Upper lobe of right lung (tissue), 1 donor: ENCODE measurements at places on chromosomes 3 and 15.

DNA sequence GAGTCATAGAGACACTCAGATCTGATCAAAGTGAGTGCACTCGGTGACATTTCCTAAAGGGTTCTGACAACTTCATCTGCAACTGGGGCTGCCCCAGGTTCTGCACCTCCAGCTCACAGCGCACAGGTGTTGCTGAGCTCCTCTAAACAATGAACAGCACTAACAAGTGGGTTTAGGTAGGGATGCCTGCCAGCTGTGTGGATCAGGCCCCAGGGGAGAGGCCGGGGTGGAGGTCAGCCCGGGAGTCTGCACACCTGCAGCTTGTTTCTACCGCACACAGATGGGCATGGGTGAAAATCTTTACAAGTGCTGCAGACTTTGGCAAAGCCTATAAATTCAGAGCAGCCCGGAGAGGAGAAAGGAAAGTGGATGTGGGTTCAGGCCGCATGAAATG is 355 bp downstream of the FBXW12 start:
- H3K4me3 ChIP-seq = no peak overlapping the region
- no peaks in the 10 kb centered on the region for H3K27me3 ChIP-seq
- DNase-seq = no peak
- no peaks in the 10 kb centered on the region for H3K36me3 ChIP-seq

DNA sequence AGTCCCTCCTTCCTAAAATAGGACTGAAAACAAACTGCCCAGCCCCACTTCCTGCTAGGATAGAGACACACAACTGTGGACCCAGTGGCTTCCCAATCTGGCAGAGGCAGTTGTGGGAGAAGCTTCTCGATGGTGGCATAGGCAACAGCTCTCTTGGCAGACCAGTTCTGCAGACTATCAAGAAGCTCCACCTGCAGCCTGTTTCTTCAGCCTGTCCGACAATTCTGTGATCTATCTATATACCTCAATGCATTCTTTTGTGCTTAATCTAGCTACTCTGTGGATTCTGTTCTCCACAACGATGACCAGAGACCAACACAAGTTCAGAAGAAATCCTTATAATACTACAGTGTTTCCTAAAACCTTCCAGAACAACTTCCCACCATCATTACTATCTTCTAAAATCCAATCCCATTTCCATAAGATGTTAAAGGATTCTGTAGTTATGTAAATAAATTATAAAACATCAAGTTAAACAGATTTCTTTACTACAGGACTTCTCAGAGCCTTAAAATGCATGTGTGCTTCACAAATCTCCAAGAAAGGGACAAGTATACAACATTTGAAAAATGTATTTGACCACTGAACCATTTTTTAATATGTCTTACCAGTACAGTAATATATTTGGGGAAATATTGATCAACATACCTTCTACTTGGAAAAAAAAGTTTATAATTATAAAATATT is 57.7 kb downstream of the IGF2BP2 start:
- H3K4me1 ChIP-seq = peaks cover 22% of the 10 kb centered on the region
- no peak overlapping the region for H3K27ac ChIP-seq
- no peaks in the 10 kb centered on the region for H3K36me3 ChIP-seq
- no peak for DNase-seq
- H3K27me3 ChIP-seq = no peaks in the 10 kb centered on the region

- no peak overlapping the region for H3K27ac ChIP-seq
- H3K27me3 ChIP-seq = no peaks in the 10 kb centered on the region
- DNase-seq = no peak
- H3K4me1 ChIP-seq = no peaks in the 10 kb centered on the region
- H3K36me3 ChIP-seq = no peaks in the 10 kb centered on the region
- no peak overlapping the region for H3K4me3 ChIP-seq
Observed at GRCh38 chr3:127439621-127440020, 150.9 kb downstream of the TPRA1 start.

GRCh38 chr3:118171236-118171852 is 863.3 kb downstream of the IGSF11 start:
- no peak overlapping the region for H3K27ac ChIP-seq
- H3K4me1 ChIP-seq = no peaks in the 10 kb centered on the region
- no peaks in the 10 kb centered on the region for H3K36me3 ChIP-seq
- no peak overlapping the region for H3K4me3 ChIP-seq
- no peaks in the 10 kb centered on the region for H3K27me3 ChIP-seq

DNA sequence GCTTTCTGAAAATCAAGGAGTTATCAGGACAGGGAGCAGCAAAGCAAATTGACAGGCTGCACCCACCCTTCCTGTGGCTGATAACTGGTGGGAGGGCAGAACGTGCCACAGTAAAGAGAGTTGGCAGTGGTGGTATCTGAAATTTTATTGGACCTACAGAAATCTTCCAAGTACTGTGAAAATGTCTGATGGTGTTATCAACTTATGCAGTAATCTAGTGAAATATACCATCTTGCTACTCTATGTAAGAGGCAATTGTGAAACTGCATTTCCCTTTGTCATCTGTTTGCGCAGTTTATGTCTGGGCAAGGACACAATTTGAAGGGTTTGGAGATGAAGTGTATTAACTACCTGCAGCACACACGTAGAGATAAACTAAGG is 1.5 kb downstream of the PLCL2 start:
- peak overlapping the region; percentile 87 for H3K4me3 ChIP-seq
- no peaks in the 10 kb centered on the region for H3K36me3 ChIP-seq
- H3K27me3 ChIP-seq = no peaks in the 10 kb centered on the region
- H3K27ac ChIP-seq = peak overlapping the region; percentile 85

DNA sequence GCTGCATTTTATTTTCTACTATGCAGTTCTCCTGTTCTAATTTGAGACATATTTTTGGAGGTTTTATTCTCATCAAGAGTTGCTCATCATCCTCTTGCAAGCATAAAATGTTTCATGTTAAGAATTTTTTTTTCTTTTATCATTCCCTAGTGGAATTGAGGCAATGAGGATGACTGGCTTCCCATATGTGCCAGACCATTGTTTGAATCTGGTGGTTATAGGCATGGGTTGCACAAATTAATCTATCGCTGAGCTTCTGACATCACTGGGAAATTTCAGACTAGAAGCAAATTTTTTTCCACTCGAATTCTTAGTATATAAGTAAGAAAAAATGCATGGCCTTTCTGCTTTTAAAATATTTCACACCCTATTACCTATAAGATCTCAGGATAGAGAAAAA is 279.1 kb upstream of the PLSCR5 start:
- H3K27me3 ChIP-seq = no peaks in the 10 kb centered on the region
- H3K4me3 ChIP-seq = no peak overlapping the region
- H3K4me1 ChIP-seq = no peaks in the 10 kb centered on the region
- no peak overlapping the region for H3K27ac ChIP-seq
- H3K36me3 ChIP-seq = no peaks in the 10 kb centered on the region

DNA sequence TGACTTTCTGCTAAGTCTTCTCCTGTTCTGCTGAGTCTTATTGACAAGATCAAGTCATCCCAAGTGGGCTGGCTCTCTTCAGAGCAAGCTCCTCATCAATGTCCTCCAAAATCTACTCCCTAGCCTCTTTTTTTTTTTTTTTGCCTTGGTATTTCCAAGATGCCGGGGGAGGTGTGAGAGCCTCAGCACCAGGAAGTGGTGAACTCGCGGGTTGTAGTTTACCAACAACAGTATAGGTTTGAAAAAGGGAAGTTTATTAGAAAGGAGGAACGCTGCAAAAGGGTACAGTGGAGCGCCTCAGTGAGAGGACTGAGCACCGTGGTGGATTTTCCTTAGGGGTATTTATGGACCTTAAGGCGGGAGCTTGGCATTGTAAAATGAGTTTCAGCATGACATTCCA is 94.3 kb upstream of the SGO1 start:
- no peaks in the 10 kb centered on the region for H3K4me1 ChIP-seq
- no peak overlapping the region for H3K27ac ChIP-seq
- H3K4me3 ChIP-seq = no peak overlapping the region
- H3K36me3 ChIP-seq = no peaks in the 10 kb centered on the region
- no peaks in the 10 kb centered on the region for H3K27me3 ChIP-seq

DNA sequence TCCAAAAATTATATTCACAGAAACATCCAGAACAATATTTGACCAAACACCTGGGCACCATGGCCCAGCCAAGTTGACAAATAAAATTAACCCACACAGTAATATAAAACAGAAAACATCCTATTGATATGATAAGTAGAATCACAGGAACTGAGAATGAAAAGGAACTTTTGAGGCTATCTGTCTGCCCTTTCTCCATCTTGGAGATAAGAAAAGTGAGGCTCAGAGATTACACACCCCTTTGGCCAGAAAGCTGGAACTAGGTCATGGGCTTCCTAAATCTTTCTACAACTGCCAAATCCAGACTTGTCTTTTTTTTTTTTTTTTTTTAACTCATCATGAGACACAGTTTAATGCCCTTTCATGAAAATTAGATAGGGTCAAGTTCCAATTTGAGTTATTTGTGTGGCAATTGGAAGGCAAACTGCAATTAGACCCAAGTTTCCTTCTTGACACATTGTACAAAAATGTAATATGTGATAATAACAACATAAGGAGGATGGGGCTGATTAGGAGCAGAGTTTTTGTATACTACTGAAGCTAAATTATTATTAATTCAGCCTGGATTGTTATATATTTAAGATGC is 137.2 kb downstream of the RPL22L1 start:
- no peaks in the 10 kb centered on the region for H3K27me3 ChIP-seq
- no peak overlapping the region for H3K4me3 ChIP-seq
- H3K27ac ChIP-seq = no peak overlapping the region
- no peak for DNase-seq

DNA sequence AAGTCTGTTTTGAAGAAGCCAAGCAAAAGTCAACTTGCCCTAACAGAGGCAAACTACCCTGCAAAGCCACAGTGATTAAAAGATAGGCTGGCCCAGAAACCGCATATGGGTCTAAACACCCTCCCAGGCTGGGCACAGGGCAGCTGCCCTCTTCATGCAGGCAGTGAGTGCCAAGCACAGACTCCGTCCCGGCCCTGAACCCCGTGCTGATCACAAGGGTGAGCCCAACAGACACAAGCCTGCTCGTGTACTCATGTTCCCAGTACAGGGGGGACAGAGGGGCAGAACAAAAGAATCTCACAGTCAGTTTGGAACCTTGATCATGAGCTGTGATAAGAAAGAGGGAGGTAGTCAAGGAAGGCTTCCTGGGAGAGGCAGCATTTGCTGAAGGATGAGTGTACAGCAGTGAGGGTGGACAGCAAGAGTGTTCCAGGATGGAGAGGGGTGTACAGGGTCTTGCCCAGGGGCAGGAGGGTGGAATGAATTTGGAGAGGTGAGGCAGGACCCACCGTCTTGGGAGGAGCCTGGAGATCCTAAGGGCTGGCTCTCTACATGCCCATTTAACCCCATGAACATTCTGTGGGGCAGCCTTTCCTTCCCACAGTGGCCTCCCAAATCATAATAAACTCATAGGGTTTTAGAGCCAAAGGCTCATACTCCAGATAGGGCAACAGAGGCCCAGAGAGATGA is 43.2 kb upstream of the PRR23E start:
- H3K27ac ChIP-seq = no peak overlapping the region
- no peak overlapping the region for H3K4me3 ChIP-seq
- no peaks in the 10 kb centered on the region for H3K36me3 ChIP-seq
- no peaks in the 10 kb centered on the region for H3K27me3 ChIP-seq
- no peak for DNase-seq

GRCh38 chr3:132880986-132881385 is 157.2 kb upstream of the TMEM108 start:
- no peaks in the 10 kb centered on the region for H3K4me1 ChIP-seq
- no peak for DNase-seq
- H3K36me3 ChIP-seq = no peaks in the 10 kb centered on the region
- H3K27me3 ChIP-seq = no peaks in the 10 kb centered on the region
- no peak overlapping the region for H3K4me3 ChIP-seq

DNA sequence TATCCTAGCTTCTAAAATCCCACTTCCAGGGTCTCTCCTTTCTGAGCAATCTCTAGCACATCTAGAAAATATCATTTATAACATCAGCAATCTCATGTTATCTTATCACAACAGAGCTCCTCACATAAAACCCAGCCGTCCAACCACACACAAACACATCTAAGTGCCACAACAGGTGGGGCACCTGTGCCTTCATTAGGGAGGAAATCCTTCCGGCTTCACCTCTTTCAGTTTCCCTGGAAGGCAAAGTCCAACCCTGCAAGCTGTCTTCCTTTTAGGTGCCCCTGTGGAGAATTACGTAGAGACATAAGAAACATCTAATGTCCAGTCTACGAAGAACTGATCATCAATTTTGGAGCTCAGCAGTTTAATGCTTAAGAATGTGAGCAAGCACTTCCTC is 1.6 kb downstream of the ZDHHC3 start:
- no peak for DNase-seq
- H3K4me3 ChIP-seq = peak overlapping the region; percentile 94
- no peaks in the 10 kb centered on the region for H3K27me3 ChIP-seq
- no peak overlapping the region for H3K27ac ChIP-seq
- H3K4me1 ChIP-seq = peaks cover 52% of the 10 kb centered on the region

- no peak overlapping the region for H3K4me3 ChIP-seq
- DNase-seq = no peak
- no peaks in the 10 kb centered on the region for H3K4me1 ChIP-seq
- no peaks in the 10 kb centered on the region for H3K36me3 ChIP-seq
Observed at GRCh38 chr3:178805741-178806140, 265.9 kb downstream of the ZMAT3 start.

DNA sequence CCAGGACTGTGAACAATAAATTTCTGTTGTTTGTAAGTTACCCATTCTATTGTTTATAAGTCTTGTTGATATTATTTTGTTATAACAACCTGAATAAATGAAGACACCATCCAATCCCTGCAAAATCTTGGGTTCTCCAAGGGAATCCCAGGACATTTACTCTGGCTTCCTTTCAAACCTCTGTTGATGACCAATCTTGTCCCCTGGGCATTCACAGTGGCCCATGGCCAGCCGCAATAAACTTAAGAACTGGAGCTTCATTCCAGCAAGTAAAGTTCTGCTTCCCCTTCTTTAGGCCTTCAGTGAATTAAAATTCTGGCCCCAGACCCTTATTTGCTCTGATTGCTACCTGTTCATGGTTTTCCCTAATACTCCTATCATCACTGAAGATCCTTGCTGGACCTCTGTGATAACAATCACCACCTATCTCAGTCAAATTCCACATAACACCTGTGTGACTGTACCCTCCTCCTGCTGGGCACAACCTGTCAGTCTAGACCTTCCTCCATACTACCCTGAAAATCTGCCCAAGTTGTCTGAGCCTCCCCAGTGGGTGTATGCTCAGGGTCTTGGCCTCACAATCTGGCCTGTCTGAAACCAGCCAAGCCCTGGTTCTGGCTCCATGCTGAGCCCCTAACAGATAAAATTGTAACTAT is 153.1 kb downstream of the SEMA6D start:
- no peaks in the 10 kb centered on the region for H3K36me3 ChIP-seq
- no peaks in the 10 kb centered on the region for H3K4me1 ChIP-seq
- H3K27ac ChIP-seq = no peak overlapping the region
- H3K4me3 ChIP-seq = no peak overlapping the region
- H3K27me3 ChIP-seq = no peaks in the 10 kb centered on the region

GRCh38 chr3:102189956-102190723 is 244.7 kb upstream of the ZPLD1 start:
- no peak overlapping the region for H3K4me3 ChIP-seq
- DNase-seq = peak; percentile 47
- H3K4me1 ChIP-seq = peaks cover 7% of the 10 kb centered on the region
- no peaks in the 10 kb centered on the region for H3K27me3 ChIP-seq
- H3K36me3 ChIP-seq = no peaks in the 10 kb centered on the region

- no peak overlapping the region for H3K27ac ChIP-seq
- peak; percentile 89 for DNase-seq
- H3K27me3 ChIP-seq = no peaks in the 10 kb centered on the region
- no peak overlapping the region for H3K4me3 ChIP-seq
Observed at GRCh38 chr3:128011140-128011539, 41.1 kb upstream of the SEC61A1 start.
